ENCODE measurements at places on chromosomes 12 and 14. TPM values are rescaled to one million over a fixed set of nuclear protein-coding genes. Genes with fewer than 3 reads are reported as not detected.

Gene WDHD1
- total RNA-seq = 3.2 TPM

- DNase-seq = no peak
Measured at GRCh38 chr12:114751712-114752111, 67.7 kb upstream of the TBX3 start.

DNA sequence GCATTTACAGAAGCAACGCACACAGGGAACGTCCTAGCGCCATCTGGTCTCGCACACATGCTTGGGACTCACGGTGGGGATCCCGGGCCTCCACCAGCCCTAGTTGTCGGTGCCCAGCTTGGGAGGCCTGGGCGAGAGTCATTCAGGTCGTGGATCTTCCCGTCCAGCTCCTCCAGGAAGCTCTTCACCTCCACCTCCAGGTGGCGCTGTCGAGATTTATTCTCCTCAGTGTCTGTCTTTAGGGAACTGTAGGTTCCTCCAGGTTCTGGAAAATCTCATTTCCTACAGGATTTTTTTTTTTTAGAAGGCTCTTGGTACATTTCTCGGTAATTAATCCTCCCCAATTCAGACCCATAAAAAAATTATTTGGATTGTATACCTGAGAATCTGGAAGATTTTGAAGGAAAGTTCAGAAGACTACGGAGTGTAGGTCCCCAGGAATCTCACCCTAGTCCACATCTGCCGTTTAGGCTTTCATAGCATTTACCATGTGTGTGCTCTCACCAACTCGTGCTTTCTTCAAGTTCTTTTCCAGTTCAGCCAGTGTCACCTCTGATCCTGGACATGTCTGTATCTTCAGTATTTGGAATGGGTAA is 910.0 kb downstream of the TMEM121 start:
- no peak for DNase-seq

Gene CLEC4D
- total RNA-seq = not detected

Gene VPS37B
- 34.9 TPM for total RNA-seq

GRCh38 chr14:106347890-106348755 is 821.7 kb downstream of the TMEM121 start:
- no peak for DNase-seq

Gene DCP1B
- 17.4 TPM for total RNA-seq

- no peak for DNase-seq
Measured at GRCh38 chr12:47904713-47905709, at the start of gene VDR. Gene VDR (minus strand): TSS chr12:47904994. CDS start chr12:47879113, 25,881 bp downstream.

DNA sequence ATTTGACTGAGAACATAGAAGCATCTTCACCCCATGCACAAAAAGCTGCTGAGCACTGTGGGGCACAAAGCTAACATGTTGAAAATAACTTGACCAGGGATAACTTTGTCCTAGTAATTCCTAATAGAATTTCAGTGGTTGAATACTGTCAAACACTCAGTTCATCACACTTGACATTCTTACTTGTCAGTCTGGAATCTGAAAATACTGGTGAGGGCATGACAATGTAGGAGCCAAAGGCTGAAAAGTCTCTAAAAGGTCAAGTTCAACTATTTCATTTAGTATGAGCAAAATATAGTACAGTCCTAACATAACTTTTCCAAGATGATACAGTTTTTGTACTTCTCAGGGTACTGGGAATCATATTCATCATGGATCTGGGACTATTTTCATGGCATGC is 504.4 kb upstream of the LMO3 start:
- DNase-seq = no peak

DNA sequence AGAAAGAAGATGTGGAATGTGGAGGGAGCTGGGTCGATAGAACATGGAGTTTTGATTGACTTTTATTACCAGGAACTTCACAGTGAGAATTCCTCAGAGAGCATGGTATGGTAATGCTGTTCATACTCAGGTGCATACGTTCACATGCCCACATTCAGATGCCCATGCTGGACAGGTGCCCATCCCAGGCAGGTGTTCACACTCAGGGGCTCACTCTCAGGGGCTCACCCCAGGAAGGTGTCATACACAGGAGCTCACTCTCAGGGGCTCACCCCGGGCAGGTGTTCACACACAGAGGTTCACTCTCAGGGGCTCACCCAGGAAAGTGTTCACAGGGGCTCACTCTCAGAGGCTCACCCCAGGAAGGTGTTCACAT is 360.0 kb upstream of the SFSWAP start:
- DNase-seq = no peak

DNA sequence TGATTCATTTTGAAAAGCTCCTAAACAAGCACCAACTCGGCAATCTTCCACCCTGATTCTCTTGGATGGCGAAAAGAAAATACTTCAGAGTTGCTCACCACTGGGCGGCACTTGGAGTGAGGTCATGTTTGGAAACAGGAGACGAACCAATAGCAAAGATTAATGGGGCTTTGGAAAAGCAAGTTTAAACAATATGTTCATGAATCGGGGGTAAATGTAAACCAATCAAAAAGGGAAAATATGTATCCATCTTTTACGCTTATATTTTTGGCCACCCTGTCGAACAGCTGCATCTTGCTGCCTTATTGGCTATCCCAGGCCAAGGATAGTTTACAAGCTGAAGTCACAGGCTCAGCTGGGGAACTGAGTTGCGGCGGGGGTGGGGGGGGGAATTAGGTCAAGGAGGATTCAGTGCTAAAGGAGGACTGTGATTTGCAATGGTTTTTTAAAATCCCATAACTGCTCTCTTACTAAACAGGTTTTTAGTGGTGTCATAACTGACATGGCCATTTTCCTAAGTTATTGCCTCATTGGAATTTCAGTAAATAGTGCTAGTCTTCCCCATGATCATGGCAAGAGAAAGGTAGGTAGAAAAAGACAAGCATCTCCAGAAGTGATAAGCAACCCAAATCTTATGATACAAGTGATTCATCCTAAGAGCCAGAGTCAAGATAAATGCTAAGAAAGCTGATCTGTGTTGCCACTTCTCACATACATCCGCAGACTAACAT is 210.6 kb downstream of the PHLDA1 start:
- no peak for DNase-seq

Gene GUCY2C
- total RNA-seq = 0.74 TPM

Gene SLC25A21
- total RNA-seq = 0.49 TPM

GRCh38 chr12:57518176-57518919 is 2.0 kb downstream of the DDIT3 start:
- no peak for DNase-seq

Gene FITM1
- total RNA-seq = not detected
